Foreskin keratinocyte (primary cell): ENCODE measurements at places on chromosomes 2 and 18. TPM values are rescaled to one million over a fixed set of nuclear protein-coding genes. Genes with fewer than 3 reads are reported as not detected.
A peak's percentile ranks its signal among the peaks of the same experiment; 100 is the strongest.

GRCh38 chr2:166792808-166793207 is 95.5 kb upstream of the XIRP2 start:
- no peak for DNase-seq

GRCh38 chr2:112706170-112706664 is 14.6 kb upstream of the NT5DC4 start:
- DNase-seq, result peak; percentile 91

GRCh38 chr2:26483027-26483326 is 5.1 kb upstream of the OTOF start:
- DNase-seq, result no peak

Gene TTC31
- polyA plus RNA-seq, result 14.7 and 15.2 TPM in 2 replicates

Gene LYG2
- polyA plus RNA-seq, result not detected in 2 replicates

- no peak for DNase-seq
These were observed 60.7 kb upstream of the GATA6 start for GRCh38 chr18:22108674-22109073.

DNA sequence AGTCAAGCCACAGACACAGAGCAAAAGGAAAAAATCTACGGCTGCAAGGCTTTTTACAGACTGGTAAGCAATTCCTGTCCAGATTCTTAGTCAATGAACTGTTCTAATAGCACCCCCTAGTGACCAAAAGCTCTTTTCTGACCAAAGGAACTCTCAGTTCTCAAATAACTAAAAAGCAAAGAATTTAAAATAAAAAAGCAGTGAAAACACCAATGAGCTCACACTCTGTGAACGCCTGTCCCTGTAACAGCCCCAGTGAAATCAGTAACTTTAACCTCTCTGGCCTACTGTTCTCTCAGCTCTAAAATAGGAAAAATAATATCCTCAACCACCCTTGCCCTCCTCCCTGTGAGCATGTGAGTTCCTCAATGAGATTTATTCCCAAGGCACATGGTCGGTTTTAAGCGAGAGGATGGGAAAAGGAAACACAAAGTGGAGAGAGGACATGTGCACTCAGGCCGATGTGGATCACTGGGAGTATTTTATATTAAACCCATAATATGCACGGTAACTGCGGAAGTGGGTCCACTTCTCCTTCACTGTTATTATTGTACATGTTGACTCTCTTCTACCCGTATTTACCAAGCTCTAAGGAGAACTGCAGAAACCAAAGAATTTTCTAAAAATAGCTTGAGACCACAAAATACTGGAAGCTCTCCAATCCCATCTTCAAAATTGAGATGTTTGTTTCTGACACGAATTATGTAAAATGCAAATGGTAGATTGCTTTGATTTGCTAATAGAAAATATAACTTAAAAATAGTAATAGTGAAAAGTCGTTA is 128.5 kb downstream of the STK39 start:
- peak; percentile 19 for DNase-seq

Gene CD8B2
- polyA plus RNA-seq, result not detected in 2 replicates

Gene FAM124B
- polyA plus RNA-seq, result not detected in 2 replicates

Gene THOC1
- polyA plus RNA-seq, result 17.9 and 21.3 TPM in 2 replicates

Gene TMEM17
- 1.9 and 2.1 TPM in 2 replicates for polyA plus RNA-seq

Gene CNTNAP5
- not detected in 2 replicates for polyA plus RNA-seq

DNA sequence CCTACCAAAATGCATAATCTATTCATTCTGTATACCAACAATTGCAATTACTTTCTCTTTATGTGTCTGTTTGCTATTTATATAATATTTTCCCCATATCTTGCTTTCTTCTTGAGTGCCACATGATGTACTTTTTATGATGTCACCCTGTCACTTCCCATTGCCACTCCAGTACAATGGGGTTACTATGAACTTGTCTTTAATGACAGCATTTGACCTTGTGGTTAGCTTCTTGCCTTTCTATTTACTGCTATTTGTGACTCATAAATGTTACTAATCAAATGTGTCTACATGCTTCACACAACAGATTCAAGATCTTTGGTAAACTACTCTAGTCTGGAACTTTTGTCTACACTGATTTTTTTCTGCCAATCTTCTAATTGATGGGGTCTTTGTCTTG is 486.3 kb downstream of the NR4A2 start:
- DNase-seq, result peak; percentile 18

DNA sequence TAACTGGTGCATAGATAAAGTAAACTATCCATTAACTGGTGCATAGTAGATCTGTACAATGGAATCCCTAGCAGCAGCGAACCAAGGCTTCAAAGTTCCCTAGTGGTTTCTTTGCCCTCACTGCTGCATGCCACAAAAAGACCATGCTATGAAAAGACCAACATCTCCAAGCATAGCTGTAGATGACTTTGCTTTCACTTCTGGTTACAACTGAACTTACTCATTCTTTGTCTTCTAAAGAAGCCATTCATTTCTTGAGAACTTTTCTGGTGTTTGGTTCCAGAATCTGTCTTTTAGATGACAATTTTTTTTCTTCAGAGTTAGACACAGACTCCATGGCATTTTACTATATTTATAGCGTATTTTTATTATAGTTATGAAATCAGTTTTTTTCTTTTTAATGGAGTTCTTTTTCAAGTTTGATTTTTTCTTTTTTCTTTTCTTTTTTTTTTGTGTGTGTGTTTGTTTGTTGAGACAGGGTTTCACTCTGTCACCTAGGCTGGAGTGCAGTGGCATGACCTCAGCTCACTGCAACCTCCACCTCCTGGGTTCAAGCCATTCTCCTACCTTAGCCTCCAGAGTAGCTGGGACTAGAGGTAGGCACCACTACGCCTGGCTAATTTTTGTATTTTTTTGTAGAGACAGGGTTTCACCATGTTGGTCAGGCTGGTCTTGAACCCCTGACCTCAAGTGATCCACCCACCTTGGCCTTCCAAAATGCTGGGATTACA is 63.6 kb downstream of the SLC35F5 start:
- DNase-seq, result no peak

GRCh38 chr2:224134003-224134734 is 95.1 kb upstream of the SERPINE2 start:
- no peak for DNase-seq

Gene LINC00305
- polyA plus RNA-seq, result not detected in 2 replicates

DNA sequence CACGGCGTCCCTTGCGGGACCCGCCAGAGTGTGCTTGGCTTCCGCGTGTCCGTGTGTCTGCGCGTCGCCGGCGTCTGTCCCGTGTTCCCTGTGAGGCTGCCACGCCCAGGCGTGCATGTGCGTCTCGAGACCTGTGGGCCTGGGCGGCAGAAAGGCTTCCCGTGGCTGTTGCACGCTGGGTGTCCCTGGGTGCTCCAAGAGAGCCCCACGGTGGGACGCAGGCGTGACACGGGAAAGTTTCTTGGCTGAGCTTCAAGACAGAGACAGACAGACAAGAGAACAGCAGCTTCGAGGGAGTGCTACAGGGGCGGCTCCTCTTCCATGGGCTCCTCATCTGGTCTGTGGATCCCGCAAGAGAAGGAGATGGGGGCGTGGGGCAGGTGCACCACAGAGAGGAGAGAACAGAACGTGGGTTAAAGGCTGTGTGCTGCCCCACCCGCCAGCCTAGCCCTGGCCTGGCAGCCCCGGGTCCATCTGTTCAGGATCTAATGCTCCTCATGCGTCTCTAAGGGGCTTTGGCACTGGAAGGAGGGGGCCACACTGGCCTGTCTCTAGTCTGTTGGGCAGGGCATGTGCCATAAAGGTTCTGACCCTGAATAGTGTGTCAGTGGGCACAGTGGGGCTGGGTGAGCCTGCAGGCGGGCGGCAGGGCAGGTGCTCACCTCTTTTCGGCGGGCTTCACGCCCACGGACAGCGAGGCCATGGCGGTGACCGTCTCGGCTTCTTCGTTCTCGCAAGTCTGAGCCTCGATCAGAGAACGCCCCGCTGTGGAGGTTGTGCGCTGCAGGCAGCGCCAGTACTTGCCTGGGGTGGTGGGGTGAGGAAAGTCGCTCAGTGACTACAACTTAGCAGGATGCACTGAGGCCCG is 205.1 kb downstream of the TWIST2 start:
- no peak for DNase-seq
